HTR-8/SVneo (cell line): ENCODE measurements at places on chromosomes 11 and 22.

DNA sequence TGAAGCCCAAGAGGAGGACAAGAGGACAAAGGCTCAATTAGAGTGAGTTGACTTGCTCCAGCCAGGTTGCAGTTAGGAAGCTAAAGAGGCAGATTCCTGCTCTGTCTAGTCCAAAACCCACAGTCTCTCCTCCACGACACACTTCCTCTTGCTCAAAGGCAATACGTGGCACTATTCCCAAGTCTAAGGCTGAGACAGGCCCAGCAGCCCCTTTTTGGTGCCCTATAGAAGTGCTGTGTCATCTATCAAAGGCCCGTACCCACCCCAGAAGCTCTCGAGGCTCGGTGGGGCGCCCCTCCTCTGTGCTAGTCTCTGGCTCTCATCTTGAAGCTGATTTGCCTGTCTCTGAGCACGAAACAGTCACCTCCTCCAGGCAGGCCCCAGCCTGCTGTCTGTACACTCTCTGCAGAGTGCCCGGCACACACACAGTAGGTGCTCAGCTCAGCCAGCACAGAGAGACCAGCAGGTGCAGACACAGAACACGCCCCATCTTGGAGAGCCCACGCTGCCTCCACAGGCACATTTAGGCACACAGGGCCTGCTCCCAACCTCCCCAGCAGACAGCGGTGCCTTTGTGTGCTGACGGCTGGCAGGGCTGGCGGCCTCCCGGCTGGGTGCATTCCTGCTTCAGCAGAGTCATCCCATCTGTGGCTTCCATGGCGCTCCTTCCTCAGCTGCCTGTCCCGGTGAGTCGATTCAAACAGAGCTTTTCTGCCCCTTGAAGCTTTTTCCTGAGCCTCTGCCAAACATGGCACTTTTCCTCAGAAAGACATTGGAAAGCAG lies 52.8 kb downstream of the MYH9 start:
- DNase-seq = no peak

- DNase-seq = no peak
Observed at GRCh38 chr11:92702037-92702804, 267.2 kb upstream of the MTNR1B start.

- DNase-seq = no peak
Observed at GRCh38 chr11:70255477-70256116, 14.9 kb upstream of the PPFIA1 start.

GRCh38 chr11:77819921-77820564 lies 479 bp downstream of the RSF1 start:
- peak; percentile 43 for DNase-seq

- peak; percentile 42 for DNase-seq
Observed at GRCh38 chr11:45896422-45896984, 10.6 kb downstream of the FREY1 start.

GRCh38 chr11:70671611-70672010 lies 273.3 kb downstream of the CTTN start:
- no peak for DNase-seq

- DNase-seq = no peak
Observed at GRCh38 chr11:120372296-120372695, 36.1 kb downstream of the ARHGEF12 start.

DNA sequence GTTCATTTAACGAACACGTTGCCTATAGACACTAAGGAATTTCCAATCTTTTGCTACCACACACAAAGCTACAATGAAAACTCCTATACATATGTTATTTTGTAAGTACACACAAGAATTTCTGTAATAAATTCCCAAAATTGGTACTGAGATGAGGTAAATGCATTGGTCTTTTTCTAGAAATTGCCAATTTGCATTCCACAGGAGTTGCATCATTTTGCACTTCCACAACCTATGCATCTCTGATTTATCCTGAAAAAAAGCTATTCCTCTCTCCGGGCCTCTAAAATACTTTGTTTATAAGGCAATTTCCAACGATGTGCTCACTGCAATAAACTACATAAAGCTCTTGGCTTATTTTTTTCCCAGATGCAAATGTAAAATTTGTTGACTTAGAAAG lies 24.9 kb downstream of the IMMP1L start:
- no peak for DNase-seq
